Aortic smooth muscle cell (primary cell): ENCODE measurements at places on chromosomes 7 and 10. TPM values are rescaled to one million over a fixed set of nuclear protein-coding genes. Genes with fewer than 3 reads are reported as not detected.

The CFAP46 gene
- total RNA-seq: 0.19 and 0.79 TPM in 2 replicates

The CTAGE8 gene
- 0.68 TPM in 1 of 2 replicates, not detected in the other for total RNA-seq

The SSC4D gene
- total RNA-seq: 0.53 and 0.56 TPM in 2 replicates

The ZNF25 gene
- total RNA-seq: 15.2 and 16.4 TPM in 2 replicates

The OR9A4 gene
- not detected in 2 replicates for total RNA-seq

The SYT15 gene
- total RNA-seq: under 0.01 and 0.06 TPM in 2 replicates

The MRC1 gene
- total RNA-seq: under 0.01 and 0.37 TPM in 2 replicates

The ANK3 gene
- total RNA-seq: 317 and 464 TPM in 2 replicates

The PTPN20 gene
- total RNA-seq: 0.92 and 0.99 TPM in 2 replicates

The EGR2 gene
- under 0.01 and 0.25 TPM in 2 replicates for total RNA-seq

The CLRN3 gene
- total RNA-seq: not detected in 2 replicates

The PTPRZ1 gene
- total RNA-seq: 0.12 TPM in 1 of 2 replicates, not detected in the other

The RBAK gene
- total RNA-seq: 6.3 and 6.4 TPM in 2 replicates

The HOXA10 gene
- under 0.01 TPM in 2 replicates for total RNA-seq

The TMEM225B gene
- 0.62 and 2.4 TPM in 2 replicates for total RNA-seq

The TMEM176A gene
- total RNA-seq: not detected in 2 replicates

The ST8SIA6 gene
- not detected in 2 replicates for total RNA-seq

The GPR26 gene
- not detected in 2 replicates for total RNA-seq

The LIPK gene
- not detected in 2 replicates for total RNA-seq

The DYDC2 gene
- total RNA-seq: not detected in 2 replicates

The FAM180A gene
- 69.9 and 78.5 TPM in 2 replicates for total RNA-seq

The PTER gene
- 9.8 and 11.5 TPM in 2 replicates for total RNA-seq

The FAM25G gene
- not detected in 2 replicates for total RNA-seq

The ZNF736 gene
- 9.5 and 10.9 TPM in 2 replicates for total RNA-seq

The THSD7A gene
- 1.1 and 1.5 TPM in 2 replicates for total RNA-seq

The NUTM2E gene
- under 0.01 and 0.19 TPM in 2 replicates for total RNA-seq
